ENCODE measurements at places on chromosomes 12 and 14.

DNA sequence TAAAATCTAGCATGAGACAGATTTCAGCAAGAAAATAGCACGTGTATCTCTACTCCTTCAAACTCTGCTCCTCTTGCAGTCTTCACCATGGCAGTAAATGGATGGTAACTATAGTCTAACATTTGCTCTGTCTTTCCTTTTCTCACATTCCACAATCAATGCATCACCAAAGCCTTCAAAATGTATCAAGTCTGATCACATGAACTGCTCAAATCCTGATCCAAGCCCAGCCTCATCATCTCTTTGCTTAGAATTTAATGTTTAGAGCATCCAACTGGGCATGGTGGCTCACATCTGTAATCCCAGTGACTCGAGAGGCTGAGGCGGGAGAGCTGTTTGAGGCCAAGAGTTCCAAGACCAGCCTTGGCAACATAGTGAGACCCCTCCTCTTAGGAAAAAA is 45.9 kb downstream of the CDK17 start:
- no peak for DNase-seq

DNA sequence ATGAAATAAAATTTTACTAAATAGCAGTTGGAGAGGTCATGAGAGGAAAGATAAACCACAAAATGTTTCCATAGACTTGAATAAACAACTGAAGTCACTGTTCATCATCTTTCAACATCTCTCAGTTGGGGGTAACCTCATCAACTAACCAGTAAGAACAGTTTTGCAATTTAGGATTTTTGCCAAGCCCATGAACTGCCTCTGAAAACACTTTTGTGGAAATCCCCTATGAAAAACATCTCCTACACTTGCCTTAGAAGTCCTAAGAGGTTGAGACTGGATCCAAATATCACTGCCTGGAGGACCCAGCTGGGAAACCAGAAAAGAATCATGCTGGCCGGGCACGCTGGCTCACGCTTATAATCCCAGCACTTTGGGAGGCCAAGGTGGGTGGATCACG is 273.1 kb downstream of the C12orf50 start:
- no peak for DNase-seq

DNA sequence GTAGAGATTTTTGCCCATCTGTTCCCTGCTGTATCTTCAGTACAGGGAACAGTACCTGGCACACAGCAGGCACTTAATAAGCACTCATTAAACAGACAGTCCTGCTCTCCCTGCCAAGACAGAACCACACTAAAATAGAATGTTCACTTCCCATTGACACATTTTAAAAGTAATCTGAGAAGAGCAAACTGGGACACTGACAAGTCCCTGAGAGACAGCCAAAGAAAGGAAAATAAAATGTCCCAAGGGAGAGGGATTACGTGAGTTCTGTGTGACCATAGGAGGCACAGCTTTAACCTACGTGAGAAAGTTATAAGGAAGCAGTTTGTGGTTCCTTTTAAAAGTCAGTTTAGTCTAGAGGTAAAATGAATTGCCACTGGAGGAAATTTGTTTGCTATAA is 43.9 kb upstream of the SYCP3 start:
- no peak for DNase-seq

DNA sequence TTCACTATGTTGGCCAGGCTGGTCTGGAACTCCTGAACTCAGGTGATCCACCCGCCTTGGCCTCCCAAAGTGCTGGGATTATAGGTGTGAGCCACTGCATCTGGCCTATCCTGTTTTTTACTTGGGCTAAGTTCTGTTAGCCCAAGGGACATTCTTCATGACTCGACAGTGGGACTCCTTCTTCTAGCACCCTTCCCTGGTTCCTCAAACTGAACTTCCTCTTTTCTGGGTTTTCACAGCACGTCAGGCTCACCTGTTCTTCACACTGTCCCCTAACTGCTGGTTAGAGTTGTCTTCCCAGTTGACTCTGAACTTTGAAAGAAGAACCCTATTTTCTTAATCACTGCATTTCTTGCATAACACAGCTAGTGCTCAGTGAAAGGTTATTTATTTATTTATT is 22.5 kb downstream of the CABP1 start:
- no peak for DNase-seq

- DNase-seq: no peak
Observed at GRCh38 chr12:27653661-27654060, 42.6 kb upstream of the REP15 start.

Measured in pancreas (tissue), 10 donors.